ENCODE measurements at places on chromosomes 3 and 15.

DNA sequence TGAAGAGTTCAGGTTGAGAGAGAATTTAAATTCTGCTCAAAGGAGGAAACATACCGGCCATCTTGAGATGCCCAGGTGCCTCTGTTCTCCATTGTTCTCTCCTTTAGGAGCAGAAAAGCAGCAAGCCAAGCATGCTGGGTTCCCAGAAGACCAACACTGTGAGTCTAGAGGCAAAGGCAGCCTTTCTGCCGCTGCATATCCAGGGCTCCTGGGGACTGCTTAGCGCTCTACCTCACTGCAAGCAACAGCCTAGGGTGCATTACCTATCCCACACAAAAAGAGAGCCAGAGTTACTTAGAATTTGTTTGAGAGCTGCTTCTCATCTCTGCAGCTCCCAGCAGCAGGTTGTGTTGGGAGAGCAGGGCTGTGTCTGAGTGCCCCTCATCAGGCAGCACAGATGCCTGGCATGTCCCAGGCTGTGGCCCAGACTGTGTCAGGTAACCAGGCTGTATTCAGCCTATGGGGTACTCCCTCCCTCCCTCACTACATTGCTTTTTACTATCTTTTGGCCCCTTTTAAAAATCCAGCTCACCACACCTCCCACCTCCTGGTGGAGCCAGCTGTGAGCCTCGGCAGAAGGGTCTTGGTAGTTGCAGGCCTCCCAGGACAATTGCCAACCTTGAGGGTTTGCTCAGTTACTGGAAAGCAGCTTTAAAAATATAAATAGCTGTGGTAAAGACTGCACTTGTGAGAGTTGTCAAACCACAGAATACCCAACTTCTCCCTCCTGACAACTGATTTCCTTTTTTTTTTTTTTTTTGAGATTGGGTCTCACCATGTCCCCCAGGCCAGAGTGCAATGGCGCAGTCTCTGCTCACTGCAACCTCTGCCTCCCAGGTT lies 30.2 kb downstream of the BCL2L10 start:
- no peak for DNase-seq

GRCh38 chr3:55270976-55271375 lies 216.1 kb downstream of the WNT5A start:
- no peak for DNase-seq

DNA sequence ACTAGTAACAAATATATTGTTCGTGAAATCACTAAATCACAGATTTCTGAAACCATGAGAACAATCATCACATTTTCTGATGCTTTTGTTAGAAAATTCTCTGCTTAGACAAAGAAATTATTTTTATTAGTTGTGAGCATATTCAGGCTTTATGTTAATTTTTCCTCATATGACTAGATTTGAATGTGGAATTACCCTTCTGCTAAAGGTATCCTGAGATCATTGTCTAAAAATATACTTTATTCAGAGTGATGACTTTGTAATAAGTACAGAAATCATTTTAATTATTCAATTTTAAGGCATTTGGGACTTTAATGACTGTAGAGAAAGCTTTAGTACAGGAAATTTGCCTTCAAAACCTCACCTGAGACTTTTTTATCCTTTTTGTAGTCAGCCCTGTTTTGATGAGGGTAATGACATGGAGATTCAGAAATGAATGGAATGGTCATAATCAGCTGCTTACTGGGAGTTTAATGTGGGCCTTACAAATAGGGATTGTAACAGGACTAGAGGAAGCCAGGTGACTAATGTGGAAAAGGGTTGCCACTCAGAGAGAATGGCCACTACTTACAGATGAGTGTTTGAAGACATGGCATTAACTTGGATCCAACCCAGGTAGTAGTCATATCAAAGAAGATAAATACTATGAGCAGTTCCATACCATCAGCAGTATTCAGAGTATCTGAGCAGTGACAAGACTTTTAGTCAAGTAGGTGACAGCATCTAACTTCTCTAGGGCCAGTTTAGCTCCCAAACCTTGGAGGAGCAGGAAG lies 148.3 kb downstream of the MBNL1 start:
- DNase-seq, result no peak

DNA sequence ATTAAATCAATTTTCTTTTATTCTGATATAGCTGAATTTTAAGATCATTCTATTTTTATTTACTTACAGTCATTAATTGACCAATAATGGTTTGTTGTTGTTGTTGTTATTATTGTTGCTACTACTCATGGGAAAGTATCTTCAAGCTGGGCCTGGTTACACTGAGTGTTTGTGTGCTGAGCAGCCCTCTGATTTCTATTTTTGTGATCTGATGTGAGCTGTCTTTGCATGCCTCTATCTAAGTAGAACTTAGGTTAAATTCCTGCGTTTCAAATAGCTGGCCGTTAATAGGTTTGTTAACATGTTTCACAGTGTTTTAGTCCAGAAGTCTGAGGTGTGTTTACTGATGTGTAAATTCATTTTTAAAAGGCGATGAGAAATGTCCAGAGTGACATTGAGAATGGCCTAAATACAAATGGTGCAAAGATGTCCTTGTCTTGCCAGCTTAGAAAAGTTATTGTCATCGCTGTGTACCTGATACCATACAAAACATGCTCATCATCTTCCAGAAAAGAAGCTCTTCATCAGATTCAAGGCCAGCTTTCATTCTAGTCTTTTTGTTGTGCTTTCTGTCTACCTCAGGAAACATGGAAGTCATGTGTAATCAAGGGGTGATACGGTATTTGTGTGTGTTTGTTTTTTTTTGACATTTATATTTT lies 15.8 kb downstream of the ARIH2 start:
- DNase-seq, result no peak

DNA sequence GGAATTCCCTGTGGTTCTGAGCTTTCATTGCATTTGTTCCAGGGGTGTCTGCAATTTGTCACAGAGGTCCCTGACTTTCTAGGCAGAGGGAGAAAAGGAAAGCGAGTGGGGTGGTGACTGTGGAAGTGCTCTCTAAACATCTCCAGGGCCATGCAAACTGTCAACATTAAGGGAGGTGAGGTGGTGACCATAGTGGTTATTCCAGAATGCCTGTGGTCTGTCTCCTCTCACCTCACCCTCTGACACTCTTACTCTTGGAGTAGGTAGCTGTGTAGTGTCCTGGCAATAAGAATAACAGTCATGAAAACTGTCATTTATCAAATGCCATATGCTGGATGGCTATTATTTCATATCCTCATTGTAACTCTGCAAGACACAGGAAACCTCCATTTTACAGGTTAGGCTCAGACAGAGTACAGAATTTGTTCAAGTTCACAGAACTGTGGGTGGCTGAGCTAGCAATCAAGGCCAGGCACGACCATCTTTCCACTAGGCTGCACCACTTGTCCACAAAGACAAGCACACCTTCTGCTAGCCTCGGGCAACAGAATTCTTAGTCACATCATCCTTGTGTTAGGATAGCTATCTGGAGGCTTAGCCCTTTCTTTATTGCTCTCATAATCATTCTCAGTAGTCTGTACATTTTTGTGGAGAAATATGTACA lies 179.4 kb downstream of the CD47 start:
- no peak for DNase-seq

Data from activated gamma-delta T cell treated with Interleukin-2 at 50 U/mL for 16 hours (primary cell).